ENCODE measurements at places on chromosomes 16 and 17.

GRCh38 chr17:75776386-75777295, 8.0 kb upstream of the UNK start:
- DNase-seq = peak; percentile 58

DNA sequence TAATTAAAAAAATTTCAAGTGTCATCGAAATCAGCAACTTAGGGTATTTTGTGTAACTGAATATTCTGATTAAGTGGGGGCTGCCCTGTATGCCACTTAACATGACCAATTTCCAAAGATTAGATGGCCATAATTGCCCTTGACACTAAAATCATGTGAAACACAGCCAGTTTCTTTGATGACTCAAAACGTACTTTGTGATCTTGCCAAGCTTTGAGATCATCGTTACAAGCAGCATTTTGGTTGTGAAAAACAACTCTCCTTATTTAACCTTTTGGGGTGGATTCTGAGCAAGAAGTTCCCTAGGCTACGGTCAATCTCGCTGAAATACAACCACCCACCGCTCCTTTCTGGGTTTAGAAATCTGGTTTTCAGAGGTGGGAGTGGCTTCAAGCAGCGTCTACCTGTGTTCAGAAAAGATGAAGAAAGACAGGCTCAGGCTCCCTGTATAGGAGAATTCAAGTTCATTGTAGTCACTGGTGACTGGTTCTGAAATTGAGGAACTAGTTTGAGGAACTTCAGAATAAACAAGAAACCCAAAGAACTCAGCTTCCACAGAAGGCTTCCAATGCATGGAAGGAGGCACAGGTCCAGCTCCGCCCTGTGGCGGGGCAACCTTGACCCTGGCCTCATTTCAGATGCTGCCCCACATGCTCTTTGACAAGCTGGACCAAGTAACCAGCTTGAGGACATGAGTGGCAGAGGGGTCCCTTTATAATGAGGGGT, 9.4 kb downstream of the MAP3K14 start:
- peak; percentile 30 for DNase-seq

DNA sequence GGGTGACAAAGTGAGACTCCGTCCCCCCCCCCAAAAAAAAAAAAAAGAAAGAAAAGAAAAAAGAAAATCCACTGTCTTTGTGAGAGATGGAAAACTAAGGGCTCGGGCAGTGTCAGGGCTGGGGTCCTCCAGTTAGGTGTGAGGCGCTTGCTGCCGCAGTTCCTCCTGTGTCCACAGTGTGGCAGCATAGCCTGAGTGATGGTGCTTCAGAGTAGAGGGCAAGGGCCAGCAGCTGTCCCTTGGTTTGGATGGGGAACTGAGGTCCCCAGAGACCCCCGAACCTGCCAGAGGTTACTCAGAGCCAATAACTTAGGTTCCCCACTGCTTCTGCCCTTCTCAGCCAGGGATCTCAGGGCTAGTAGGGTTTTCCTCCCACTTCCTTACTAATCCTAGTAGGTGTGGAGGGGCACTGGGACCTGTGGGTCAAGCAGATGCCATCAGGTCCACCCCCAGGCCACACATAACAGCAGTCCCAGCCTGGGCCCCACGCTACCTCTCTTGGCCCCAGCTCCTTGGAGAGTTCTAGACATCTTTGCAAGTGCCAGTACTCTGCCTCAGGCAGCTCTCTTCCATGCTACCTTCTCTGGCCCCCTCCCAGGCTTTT, 7.9 kb upstream of the LLGL1 start:
- DNase-seq = peak; percentile 72

GRCh38 chr16:73326221-73326620, 278.3 kb upstream of the ZFHX3 start:
- DNase-seq = no peak

DNA sequence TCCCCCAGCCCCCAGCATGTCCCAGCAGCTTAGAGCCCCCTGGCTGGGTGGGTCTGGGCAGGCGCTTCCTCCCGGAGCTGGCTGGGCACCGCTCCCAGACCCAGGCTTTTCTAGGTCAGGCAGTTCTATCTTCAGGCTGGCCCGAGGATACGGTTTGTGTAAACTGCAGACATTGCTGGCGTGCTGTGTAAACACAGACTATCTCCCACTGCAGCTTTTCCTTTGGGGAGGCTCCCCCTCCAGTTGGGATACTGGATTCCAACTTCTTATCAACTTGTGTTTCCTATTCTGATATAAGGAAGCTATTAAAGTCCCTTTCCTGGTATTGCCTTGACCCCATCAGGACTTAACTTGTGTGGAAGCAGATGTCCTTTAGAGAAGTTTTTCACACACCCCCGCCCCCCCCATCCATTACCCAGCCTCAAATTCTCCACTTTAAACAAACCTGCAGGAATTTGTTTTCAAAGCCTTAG, 18.3 kb upstream of the GNA13 start:
- no peak for DNase-seq

- no peak for DNase-seq
These were observed 427.5 kb upstream of the PSMD7 start for GRCh38 chr16:73869126-73869525.
